ENCODE measurements at places on chromosomes 7 and 10.

DNA sequence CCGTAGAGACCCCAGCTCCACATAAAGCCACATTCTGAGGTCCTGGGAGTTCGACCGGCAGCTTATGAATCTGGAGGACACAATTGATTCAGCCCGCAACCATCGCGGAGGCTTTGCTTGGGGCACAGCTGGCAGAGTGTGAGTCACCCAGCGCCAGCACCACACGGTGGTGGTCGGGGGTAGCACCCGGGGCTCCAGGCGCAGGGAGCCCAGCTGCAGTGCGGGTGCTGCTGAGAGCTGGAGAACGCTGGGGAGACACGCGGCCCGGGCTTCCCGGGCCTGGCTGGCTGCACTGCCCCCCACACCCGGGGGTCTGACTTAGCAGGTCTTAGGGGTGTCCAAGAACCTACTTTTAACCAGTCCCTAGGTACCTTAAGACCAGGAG is 87.9 kb downstream of the PAXIP1 start:
- no peak for ATAC-seq

- no peak for ATAC-seq
Observed at GRCh38 chr7:155587486-155587885, 41.1 kb upstream of the CNPY1 start.

GRCh38 chr10:45599021-45599603 is 73.5 kb downstream of the ZFAND4 start:
- ATAC-seq = no peak

GRCh38 chr7:122885583-122886356 is 490 bp downstream of the CADPS2 start:
- ATAC-seq = no peak

DNA sequence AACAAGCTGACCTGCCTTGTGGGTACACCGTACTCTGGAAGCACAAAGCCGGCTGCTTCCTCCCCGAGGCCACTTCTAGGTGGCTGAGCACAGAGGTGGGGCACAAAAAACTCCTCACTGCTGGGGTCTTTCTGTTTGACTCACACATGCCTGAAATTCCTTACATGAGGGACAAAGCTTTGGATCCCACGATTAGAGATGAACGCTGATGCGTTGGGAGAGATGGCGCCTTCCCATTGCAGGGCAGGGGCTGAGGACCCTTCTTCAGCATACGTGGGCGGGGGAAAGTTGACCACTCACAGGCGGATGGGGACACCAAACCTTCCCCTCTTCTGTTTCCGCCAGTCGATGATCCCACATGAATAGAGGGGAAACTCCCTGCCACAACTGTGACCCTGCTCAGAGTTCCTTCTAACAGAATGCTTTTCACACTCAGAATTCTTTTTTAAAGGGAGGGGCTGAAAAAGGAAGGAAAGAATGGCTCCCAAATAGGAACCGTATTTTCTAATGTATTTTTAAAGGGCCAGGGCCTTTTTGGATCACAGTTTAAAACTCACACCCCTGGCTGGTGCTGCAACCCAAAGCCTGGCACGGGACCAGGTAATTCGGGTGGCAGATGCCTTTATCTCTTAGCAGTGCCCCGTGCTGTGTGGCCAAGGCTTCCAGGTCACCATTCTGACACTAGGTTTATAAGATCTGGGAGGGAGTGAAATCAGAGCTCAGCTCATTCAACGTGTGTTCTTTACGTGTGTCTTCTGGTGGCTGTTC is 134.0 kb downstream of the PRKAG2 start:
- no peak for ATAC-seq

DNA sequence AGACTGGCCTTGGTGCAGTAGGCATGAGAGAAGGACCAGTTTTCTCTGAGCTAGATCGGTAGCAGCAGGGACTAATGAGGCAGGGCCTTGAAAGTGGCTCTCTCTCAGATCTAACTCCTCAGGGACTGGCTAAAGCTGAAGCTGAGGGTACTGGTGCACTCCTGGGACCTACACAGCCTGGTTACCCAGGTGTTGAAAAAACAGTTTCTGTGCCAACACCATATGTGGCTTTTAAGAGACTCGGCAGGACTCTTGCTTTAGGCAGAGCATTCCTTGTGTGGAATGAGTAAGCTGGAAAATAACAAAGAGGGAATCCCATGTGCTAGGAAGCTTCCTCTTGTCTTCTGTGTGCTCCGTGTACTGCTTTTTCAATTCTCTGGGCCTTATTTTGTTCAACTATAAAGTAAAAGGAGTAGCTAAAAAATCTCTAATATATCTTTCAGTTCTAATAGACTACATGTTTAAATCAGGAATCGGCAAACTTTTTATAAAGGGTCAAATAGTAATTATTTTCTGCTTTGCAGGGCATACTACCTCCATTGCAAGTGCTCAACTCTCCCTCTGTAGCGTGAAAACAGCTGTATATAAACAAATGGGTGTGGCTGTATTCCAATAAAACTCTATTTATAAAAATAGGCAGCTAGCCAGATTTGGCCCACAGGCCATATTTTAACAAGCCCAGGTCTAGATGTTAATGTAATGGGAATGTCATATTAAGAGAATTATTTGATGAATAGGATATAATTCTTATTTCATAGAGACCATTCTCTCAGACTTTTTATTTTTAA is 186.1 kb upstream of the KAT6B start:
- ATAC-seq = no peak

GRCh38 chr10:15172306-15172840 is 3.9 kb upstream of the NMT2 start:
- no peak for ATAC-seq

- no peak for ATAC-seq
Observed at GRCh38 chr7:16494955-16495719, 29.6 kb upstream of the SOSTDC1 start.

DNA sequence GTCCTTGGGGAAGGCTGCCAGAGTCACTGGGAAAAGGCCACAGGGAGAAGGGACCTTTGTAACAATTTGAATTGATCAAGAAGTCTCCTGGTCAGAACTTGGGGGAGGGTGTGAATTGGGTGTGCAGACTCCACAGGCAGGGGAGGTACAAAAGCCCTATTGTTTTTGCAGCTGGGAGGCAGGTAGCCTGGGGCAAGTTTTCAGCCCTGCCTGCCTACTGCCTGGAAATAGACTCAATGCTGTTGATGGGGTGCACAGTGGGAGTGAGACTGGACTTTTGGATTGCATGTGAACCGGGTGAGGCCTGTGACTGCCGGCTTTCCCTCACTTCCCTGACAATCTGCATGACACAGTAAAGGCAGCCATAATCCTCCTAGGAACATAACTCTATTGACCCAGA is 947.0 kb downstream of the REEP3 start:
- ATAC-seq = no peak

GRCh38 chr7:157793973-157794745 is 457.4 kb downstream of the DNAJB6 start:
- no peak for ATAC-seq

DNA sequence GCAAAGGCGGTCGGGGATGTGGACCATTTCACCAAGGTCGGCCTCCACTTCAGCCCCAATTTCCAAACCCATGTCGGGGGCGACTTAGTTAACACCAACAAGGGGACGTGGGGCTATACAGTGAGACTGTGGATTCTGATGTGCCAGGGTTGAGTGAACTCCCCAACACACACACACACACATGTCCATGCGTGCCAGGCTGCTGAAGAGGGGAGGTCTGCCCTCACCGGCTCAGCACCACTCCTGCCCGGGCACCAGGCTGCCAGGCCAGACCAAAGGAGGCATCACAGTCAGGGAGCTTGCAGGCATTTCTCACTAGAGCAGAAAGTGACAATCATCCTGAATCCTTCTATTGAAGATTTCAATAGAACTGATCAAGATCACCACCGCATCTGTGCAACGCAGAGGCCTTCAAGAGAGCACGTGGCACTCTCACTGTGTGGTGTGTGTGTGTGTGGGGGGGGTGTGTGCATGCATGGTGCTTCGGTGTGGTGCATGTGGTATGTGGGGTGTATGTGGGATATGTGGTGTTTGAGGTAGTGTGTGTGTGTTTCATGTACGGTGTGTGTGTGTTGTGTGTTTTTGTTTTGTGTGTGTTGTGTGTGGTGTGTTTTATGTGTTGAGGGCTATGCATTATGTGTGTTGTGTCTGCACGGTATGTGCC is 403.5 kb upstream of the RNF32 start:
- no peak for ATAC-seq

DNA sequence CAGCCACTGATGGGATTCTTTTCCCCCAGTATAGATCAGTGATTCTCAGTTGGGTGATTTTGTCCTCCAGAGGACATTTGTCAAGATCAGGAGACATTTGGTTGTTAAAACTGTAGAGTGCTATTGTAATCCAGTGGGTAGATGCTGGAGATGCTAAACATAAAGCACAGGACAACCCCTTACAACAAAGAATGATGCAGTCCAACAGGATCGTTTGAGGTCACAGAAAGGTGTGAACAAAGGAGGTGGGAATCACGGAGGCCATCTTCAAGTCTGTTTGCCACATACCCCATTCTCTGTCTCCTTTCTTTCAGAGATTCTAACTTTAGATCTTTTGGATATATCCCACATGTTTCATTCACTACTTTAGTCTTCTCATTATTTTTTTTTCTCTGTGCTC is 69.0 kb downstream of the HELLS start:
- no peak for ATAC-seq

DNA sequence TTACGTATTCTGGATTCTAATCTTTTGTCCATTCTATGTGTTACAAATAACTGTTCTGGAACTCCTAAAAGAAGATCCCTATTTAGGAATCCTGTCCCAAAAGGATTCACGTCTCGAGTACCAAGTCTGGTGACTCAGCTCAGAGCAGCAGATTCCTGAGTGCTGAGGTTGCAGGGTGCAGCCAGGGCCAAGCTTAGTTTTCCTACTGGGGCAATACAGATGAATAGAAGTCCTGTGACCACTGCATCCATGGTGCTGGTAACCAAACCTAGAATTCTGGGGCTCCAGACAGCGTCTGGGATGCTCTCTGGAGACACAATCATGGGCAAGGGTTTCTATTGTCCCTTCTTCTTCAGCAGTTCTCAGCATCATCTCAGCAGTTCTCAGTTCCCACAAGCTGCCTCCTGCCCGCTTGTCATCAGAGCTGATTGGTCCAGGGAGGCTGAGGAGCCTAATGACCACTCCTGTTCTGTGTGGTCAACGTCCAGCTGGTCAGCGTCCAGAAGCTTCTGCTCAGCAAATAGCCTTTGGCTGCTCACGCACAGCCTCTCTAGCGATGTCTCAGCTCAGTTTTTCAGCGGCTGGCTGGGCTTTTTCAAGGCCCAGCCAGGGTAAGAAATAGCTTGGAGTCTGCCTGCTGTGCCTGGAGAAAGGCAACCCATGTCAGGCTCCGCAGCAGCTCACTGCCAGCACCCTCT is 50.4 kb upstream of the C7orf33 start:
- ATAC-seq = no peak
